Effector memory CD4-positive, alpha-beta T cell (primary cell): ENCODE measurements at places on chromosomes 3 and 15.

- DNase-seq: no peak
These were observed 6.0 kb downstream of the CHCHD4 start for GRCh38 chr3:14118400-14119381.

- no peak for DNase-seq
These were observed 528.1 kb upstream of the MCTP2 start for GRCh38 chr15:93703092-93703739.

- DNase-seq: no peak
These were observed 8.5 kb upstream of the PLXND1 start for GRCh38 chr3:129614927-129615363.

- no peak for DNase-seq
These were observed 93.2 kb upstream of the IL12A start for GRCh38 chr3:159895430-159895829.

DNA sequence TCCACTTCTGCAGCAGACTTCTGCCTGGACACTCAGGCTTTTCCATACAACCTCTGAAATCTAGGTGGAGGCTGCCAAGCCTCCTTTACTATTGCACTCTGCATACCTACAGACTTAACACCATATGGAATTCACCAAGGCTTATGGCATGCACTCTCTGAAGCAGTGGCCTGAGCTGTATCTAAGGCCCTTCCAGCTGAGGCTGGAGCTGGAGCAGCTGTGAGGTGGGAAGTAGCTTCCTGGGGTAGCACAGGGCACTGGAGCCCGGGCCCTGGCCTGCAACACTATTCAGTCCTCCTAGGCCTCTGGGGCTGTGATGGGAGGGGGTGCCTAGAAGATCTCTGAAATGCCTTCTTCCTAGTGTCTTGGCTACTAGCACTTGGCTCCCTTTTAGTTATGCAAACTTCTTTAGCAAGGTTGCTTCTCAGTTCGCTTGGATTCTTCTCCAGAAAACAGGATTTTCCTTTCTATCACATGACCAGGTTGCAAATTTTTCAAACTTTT, 186.6 kb upstream of the RORA start:
- DNase-seq: no peak

DNA sequence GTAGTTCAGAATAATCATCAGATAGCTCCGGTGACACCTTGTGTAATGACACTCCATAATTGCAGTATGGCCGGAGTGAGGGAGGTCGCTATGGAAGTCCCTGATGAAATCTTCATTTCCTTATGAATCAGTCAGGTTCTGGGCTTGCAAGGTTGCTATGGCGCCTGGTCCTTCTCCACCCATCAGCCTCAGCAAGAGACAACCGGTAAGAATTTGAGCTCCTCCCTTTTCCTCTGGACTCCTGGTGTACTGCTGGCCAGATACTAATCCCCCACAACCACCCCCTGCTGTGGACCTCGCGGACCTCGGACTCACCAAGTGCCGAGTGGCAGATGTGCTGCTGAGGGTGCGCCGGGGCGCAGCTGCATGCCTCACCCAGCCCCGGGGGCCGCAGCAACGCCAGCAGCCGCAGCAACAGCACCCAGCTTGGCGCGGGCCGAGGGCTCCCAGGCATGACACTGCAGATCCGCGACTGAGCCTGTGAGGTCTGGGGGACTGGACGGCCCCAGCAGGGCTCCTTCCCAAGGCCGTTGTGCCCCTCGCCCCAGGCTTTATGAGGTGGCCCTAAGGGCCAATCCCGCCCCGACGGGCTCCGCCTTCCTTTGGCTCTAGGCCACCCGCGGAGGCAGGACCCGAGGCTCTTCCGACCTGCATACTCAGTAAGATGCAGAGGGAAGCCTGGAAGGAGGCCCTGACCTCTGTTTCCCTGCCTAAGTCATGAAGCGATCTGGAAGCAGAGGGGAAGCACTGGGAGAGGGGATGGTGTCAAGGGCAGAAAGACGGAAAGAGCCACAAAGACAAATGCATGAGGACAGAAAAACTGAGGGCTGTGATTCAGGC, at the start of gene TIMP4:
Gene TIMP4, minus strand, starts transcription at position 526 of the 840 bp plus-strand sequence. Its CDS starts 72 bp downstream, at position 454.
- no peak for DNase-seq

GRCh38 chr15:36066757-36067156, 512.7 kb upstream of the CDIN1 start:
- no peak for DNase-seq

DNA sequence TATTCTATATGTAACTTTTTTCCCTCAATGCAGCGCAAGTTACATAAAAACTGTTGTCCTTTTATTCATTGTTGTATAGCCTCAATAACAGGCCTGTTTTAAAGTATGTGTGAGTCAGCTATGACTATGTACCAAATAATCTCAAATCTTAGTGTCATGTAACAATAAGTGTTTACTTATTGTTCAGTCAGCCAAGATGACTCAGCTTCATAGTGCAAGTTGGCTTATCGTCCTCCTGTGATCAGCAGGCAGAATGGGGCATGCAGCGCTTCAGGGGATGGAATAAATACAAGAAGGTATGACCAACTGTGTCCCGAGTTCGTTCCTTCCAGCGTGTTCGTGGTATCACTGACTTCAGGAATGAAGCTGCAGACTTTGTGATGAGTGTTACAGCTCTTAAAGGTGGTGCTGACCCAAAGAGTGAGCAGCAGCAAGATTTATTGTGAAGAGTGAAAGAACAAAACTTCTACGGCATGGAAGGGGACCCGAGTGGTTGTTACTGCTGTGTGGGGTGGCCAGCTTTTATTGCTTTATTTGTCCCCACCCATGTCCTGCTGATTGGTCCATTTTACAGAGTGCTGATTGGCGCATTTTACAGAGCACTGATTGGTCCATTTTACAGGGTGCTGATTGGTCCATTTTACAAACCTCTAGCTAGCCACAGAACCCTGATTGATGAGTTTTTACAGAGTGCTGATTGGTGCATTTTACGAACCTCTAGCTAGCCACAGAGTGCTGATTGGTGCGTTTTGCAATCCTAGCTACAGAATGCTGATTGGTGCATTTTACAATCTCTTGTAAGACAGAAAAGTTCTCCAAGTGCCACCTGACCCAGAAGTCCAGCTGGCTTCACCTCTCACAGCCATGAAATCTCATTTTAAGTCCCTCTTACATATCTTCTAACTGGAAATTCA, 1016.0 kb downstream of the MCTP2 start:
- no peak for DNase-seq
